ENCODE measurements at places on chromosomes 2 and 18.

DNA sequence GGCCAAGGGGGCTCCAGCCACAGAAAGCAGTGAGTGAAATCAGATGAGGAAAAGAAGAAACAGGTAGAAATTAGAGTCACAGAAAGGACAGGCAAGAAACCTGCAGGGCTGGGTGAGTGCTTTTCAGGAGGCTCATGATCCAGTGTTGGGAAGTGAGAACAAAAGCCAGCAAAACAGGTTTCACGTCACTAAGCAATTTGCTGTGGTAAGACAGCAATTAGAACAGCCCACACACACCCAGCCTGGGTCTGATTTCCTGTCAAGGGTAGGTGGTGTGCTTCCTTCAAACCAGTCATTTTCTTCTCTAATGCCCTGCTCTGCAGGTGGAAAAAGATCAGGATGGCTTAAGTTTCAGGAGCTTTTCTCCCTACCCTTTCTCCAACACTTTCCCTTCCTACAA, 52.9 kb upstream of the XDH start:
- no peak for DNase-seq

GRCh38 chr2:105384861-105385260, 14.0 kb downstream of the FHL2 start:
- no peak for DNase-seq

DNA sequence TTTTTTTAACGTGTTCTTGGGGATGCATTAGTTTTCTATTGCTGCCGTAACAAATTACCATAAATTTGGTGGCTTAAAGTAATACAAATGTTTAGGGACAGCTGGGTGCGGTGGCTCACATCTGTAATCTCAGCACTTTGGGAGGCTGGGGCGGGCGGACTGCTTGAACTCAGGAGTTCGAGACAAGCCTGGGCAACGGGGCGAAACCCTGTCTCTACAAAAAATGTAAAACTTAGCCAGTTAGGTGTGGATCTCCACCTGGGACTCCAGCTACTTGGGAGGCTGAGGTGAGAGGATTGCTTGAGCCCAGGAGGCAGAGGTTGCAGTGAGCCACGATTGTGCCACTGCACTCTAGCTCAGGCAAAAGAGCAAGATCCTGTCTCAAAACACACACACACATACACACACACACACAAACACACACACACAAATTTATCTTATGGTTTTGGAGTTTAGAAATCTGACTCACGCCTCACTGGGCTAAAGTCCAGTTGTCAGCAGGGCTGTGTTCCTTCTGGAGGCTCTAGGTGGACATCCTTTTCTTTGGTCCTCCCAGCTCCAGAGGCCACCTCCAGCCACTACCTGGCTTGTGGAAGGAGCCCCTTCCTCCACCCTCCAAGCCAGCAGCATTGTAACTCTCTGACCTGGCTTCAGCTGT, 76.1 kb downstream of the SEPTIN10 start:
- no peak for DNase-seq

- no peak for DNase-seq
These were observed 214.0 kb downstream of the TMEM163 start for GRCh38 chr2:134504586-134505336.

DNA sequence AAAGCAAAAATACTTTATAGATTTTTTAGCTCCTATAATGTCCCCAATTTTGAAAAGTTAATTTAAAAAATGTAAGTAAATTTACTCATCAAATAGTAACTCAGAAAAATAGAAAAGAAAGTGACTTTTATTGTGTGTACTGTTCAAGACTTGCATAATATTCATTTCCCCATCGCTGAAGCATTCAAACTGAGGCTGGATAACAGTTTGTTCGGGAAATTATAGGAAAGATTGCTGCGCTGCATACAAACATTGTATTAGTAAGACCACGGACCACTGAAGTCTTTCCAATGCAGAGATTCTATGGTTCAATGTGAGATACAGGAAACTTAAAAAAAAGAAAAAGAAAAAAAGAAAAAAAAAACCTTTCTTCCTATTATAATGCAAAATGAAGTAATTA, 10.4 kb downstream of the STK17B start:
- DNase-seq: no peak

- no peak for DNase-seq
These were observed 37.2 kb upstream of the SLC8A1 start for GRCh38 chr2:40488927-40489677.

DNA sequence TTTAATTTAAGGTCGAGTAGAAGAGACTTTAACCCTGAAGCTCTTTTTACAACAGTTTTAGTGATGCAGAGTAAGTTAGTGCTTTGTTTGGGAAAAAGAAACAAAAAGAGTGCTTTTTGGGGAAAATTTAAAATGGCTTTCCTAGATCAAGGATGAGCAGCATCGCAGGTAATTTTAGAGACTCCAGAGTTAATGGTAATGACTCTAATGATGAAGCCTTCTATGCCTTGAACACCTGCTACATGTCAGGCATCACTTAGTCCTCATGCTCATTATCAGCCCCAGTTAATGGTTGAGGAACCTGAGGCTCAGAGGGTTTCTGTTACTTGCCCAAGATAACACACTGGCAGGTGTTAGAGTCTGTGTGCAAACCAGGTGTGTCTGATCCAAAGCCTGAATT, 167.8 kb downstream of the ACOXL start:
- DNase-seq: no peak

- DNase-seq: no peak
These were observed 10.7 kb upstream of the ADCY3 start for GRCh38 chr2:24930768-24931167.

GRCh38 chr2:194289712-194290346, 1367.2 kb upstream of the SLC39A10 start:
- DNase-seq: no peak

- DNase-seq: no peak
These were observed 1.1 kb upstream of the MBOAT2 start for GRCh38 chr2:9004338-9005204.

DNA sequence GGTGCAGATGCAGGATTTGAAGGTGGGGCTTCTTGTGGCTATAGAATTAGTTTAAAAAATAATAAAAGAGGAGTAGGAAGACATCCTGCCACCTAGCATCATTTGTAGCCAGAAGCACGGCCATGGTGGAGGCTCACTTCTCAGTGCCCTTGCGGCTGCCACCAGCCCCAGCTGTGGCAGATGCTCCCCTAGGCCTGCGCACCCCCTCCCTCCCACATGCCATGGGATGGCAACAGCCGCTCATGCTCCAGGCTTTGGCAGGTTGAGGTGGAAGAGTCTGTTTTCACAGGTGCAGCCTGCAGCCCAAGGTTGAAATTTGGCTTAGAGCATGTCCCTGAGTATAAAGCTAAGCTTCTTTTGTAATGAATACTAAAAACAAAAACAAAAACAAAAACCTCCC, 96.4 kb downstream of the GATA6 start:
- DNase-seq: no peak

DNA sequence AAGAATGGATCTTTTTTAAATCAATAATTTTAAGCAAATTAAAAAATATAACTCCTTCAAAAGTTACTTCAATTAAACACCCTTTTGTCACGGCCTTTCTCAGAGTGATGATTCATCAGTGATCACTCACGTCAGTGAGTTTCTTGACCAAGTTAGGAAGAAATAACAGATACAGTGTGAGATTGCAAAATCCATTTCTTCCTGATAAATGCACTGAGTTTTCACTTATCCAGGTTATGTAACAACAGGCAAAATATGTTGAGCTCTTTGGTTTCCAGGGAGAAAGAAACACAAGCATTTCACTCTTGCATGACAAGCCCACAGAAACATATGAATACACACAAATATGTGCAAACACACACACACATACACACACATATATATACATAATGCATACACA, 195.9 kb upstream of the CYRIA start:
- DNase-seq: no peak

GRCh38 chr18:34911661-34912384, 129.4 kb upstream of the MAPRE2 start:
- DNase-seq: no peak

- DNase-seq: no peak
These were observed 57.7 kb upstream of the SLC1A4 start for GRCh38 chr2:64931246-64932115.

DNA sequence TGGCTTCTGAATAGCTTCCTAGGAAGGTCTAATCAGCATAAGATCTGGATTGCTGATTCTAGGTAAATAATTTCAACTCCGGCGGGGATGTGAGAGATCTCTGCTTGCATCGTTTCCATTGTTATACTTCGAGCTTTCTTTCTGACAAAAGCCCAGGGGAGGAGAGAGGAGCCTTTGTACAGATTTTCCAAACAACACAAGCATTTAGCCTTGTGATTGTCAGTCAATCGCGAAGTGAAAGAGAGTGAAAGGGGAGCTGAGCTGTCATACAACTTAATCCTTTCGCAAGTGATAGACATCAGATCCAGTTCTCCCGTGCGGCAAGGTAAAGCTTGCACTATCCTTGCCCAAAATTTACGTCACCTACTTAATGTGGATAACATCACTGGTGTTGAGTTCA, 26.2 kb downstream of the RALB start:
- DNase-seq: no peak

DNA sequence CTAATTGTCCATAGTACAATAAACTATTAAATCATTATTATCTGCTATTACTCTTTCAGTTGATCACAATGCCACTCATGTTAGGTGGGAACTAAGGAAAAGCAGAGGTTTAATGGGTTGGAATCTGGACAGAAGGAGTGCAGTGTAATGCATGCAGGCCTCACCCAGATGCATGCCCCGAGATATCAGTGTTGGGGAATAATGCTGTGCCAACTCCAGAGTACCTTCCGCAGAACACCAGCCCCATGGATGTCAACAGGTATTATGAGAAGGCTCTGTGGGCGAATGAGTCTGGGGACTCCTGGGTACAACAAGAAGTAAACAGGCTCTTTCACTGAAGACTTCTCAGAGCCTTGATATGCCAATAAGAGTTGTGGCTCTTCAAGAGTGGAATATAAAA, 377.4 kb downstream of the ALK start:
- no peak for DNase-seq

GRCh38 chr2:30694286-30695055, 112.8 kb downstream of the CAPN13 start:
- DNase-seq: no peak

DNA sequence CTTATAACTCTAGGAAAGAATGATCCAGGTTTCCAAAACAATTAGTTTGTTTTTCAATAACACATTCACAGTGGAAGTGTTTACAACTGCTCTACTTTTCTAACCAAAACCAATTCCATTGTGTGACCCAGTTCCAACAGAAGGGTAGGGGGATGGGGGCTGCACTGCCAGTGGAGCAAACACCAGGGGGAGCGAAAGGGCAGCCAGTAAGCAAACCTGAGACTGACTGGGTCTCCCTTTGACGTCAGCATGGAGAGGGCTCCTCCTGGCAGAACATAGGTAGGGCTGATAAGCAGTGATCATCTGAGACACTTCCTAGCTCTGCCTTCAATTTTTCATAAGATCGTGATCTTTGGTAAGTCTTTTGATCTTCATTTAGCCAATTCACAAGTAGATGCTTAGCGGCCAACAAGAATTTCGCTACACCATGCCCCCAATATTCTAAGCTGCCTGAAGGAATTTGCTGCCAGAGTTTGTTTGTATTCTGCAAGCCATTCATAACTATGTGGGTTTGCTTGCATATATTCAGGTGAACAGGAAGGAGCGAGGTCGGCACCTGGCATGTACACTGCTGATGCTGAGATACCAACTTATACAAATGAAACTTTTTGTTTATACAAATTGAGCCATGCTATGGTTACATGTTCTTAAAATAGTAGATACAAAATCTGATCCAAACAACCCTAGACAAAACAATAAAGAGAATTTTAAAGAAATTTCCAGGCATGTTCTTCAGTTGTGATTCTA, 45.9 kb downstream of the ST6GAL2 start:
- no peak for DNase-seq

- DNase-seq: no peak
These were observed 61.1 kb downstream of the PDCL3 start for GRCh38 chr2:100623930-100624329.

DNA sequence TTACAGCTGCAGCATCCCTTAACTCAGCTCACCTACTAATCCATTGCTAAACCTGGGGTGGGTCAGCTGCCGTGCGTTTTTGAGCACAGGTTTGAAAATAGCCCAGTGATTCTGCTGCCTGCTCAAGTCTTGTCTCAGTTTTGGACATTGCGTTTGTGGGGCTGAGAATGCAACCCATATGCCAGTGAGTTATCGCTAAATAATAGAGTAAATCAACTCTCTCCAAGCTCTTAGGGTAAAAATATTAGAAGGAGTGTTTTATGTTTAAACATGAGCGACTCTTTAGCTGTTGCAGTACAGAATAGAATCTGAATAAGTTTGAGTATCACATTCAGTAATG, 2.1 kb downstream of the TSHZ1 start:
- DNase-seq: no peak

DNA sequence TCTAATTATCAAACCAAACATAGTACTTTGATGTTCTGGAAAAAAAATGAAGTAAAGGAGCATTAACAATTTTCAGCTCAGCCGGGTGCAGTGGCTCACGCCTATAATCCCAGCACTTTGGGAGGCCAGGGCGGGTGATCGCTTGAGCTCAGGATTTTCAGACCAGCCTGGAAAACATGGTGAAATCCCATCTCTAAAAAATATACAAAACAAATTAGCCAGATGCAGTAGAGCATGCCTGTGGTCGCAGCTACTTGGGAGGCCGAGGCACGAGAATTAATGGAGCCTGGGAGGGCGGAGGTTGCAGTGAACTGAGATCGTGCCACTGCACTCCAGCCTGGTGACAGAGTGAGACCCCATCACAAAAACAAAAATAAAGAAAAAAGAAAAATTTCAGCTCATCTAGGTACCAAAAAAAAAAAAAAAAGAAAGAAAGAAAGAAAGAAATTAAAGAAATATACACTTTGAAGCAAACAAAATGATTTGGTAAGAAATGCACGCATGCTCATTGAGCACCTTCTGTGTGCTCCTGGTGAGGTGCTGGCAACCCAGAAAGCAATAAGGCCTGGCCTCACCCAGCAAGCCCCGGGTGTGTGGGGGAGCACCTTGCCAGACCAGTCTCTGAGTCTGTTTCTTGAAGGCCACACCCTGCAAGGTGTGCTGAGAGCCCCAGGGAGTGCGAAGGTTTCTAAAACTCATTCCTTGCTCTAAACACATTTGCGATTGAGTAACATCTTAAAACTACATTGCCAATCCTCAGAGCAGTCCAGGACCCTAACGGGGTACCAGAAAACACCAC, 133.5 kb downstream of the TFCP2L1 start:
- DNase-seq: no peak

- DNase-seq: no peak
These were observed 41.5 kb downstream of the SUCLG1 start for GRCh38 chr2:84417453-84418145.

DNA sequence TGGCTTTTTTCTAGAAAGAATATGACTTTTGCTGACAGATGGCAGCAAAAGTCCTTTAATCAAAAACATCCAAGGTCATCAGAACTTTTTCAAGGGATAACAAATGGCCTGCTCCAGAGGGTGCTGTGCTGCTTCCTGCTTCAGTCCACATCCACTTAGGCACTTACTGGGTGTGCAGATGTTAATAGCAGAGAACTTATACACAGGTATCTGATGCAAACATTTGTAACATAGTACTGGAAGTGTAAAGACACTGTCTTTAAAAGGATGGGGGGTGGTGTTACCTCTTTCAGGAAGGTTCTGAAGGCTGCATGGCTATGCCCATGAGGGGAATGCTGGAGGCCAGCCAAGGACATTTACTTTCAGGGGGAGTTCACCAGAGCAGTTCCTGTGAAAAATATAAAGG, 5.5 kb downstream of the HOXD8 start:
- DNase-seq: no peak

GRCh38 chr2:75356865-75357264, 157.5 kb upstream of the TACR1 start:
- DNase-seq: no peak

Data from activated CD4-positive, alpha-beta T cell treated with anti-CD3 and anti-CD28 coated beads, Interleukin-2, amount 50 U/mL, for 24 hours (primary cell).